ENCODE measurements at places on chromosomes 7 and 10.

GRCh38 chr7:519484-520390, at the start of gene PDGFA:
PDGFA (minus strand) TSS chr7:519846; CDS start chr7:519001, 845 bp downstream.
- DNase-seq = peak; percentile 65

- no peak for DNase-seq
These were observed 591.1 kb downstream of the TNS3 start for GRCh38 chr7:46990761-46991160.

GRCh38 chr10:130801784-130802183, 509.7 kb downstream of the TCERG1L start:
- DNase-seq = no peak

DNA sequence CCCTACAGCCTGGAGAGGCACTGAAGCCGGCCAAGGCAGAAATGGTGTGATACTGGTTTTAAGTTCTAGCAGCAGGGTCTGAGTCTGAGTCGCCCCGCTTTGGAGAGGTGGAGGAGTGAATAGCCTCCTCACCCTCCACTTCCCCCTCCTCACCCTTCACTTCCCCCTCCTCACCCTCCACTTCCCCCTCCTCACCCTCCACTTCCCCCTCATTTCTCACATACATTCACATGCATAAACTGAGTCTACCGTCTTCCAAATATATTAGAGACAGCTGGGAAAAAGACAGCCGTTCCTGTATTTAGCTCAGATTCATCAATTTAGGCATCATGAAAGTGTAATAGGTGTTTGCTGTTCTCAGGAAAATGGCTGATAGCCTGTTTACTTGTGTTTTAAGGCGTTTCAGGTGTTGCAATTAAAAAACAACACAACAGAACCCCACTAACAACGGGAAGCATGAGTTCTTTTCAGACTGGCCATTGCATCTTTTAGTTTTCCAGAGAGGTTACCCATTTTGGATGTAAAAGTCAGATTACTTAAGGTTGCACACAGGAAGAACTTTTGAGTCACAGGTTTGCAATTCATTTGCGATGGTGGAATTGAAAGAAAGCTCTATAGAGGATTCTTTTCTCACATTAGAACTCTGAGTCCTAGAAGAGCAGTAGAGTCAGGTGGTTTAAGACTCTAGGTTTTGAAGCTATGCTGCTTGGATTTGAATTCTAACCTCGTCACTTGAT, 861 bp downstream of the NRBF2 start:
- DNase-seq = no peak

DNA sequence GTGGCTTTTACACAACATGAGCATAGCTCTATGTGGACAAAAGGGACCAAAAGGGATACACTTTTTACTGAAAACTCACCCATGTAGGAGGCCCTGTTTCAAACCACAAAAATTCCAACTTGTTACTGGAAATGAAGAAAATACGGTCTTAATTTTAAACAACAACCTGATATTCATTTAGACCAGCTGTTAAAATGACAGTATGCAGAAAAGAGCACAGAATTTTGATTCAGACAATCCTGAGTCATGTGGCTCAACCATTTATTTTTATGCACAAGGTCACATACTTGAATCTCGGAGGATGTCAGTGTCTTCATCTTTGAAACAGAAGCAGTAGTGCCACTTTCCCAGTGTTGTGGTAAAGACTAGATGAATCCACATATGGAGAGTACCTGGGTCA, 426.5 kb upstream of the NFE2L3 start:
- no peak for DNase-seq

DNA sequence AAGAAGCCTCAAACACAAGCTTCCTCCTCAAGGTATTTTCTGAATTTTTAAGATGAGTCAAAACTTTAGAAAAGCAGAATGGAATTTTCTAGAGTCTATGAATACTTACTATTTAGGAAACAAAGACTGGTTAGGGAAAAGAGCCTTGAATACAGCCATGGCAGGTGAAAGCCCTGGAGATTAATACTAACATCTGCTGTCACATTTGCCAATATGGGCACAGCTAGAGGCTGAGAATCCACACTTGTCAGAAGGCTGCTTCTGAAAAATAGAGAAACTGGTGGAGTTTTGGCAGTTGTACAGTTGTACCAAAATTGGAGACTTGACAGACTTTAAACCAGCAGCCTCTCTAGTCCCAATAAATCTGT, 24.3 kb upstream of the CNNM1 start:
- DNase-seq = peak; percentile 11

- DNase-seq = peak; percentile 34
These were observed 1.1 kb downstream of the ARID5B start for GRCh38 chr10:61902445-61903220.

DNA sequence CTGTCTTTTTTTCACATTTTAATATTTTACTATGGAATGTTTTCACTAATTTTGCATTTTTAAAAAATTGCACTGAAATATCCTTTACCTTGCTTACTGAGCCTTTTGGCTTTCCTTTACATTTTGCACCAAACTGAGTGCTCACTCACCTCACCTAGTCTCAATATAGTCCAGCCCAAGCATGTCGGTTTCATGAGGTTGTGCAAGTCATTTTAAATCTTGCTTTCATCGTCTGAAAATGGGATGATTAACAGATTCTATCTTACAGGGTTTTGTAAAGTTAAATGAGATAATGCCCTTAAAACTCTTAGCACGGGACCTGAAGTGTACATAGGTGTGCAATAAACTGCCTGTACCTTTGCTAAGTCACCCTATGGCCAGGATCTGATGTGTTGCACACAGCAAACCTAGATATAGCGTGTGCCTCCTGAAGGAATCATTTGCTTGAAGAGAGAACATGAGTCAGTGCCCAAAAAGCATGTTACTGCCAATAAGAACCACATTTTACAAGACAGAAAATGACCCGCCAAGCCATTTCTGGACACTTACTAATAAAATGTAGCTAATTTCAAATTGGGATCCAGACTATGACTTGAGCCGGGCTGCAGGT, 199.8 kb downstream of the JCAD start:
- DNase-seq = no peak

GRCh38 chr10:53846809-53847208, 954.2 kb downstream of the PCDH15 start:
- no peak for DNase-seq

DNA sequence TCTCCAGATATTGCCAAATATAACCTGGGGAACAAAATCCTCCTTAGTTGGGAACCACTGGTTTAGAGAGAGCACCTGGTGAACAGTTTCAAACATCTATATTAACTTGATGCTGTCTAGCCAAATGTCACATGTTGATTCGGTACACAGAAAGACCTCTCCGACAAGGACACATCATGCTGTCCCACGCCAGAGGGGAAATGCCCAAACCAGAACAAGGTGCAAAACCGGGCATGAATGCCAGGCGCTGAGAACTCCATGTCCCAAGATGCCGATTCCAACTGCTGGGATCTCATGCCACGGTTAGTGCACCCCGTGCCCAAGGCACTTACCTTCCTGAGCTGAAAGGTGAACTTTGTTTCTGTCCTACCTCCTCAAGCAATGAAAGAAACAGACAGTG, 100.8 kb downstream of the SFMBT2 start:
- DNase-seq = no peak

DNA sequence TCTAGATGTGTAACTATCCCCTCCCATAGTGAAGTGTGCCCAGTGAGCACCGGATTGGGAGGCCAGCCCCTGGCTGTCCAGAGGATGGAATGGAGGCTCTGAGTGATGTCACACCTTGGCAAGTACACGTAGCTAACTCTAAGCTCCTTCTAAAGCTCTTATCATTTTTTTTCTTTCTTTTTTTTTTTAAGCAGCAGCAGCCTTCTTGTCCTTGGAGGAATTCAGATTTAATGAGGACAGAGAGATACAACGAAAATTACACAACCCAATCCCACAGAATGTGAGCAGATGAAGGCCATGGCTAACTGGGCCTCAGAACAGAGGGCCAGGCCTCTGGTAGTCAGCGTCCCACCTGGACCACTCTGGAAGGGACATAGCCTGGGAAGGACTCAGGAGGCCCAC, 11.3 kb downstream of the TNS3 start:
- no peak for DNase-seq

GRCh38 chr7:140456551-140457051, 22.7 kb downstream of the MKRN1 start:
- peak; percentile 2 for DNase-seq

GRCh38 chr7:27908534-27909165, 168.7 kb downstream of the TAX1BP1 start:
- DNase-seq = no peak

- DNase-seq = no peak
These were observed 52.9 kb downstream of the MTPN start for GRCh38 chr7:135924302-135924701.

DNA sequence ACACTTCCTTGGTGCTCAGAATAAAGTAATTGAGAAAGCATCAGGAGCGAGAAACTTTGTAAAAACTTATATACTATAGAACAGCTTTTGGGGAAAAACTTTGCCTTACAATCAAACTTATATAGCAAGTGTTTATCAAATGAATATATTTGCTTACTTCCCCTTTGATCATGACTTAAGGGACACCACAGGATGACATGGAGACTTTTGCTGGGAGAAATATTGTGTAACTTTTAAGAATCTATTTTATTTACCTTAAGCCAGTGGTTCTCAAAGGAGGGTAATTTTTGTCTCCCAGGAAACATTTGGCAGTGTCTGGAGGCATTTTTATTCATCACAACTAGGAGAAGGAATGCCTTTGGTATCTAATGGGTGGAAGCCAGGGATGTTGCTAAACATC, 173.8 kb upstream of the HABP2 start:
- DNase-seq = no peak

DNA sequence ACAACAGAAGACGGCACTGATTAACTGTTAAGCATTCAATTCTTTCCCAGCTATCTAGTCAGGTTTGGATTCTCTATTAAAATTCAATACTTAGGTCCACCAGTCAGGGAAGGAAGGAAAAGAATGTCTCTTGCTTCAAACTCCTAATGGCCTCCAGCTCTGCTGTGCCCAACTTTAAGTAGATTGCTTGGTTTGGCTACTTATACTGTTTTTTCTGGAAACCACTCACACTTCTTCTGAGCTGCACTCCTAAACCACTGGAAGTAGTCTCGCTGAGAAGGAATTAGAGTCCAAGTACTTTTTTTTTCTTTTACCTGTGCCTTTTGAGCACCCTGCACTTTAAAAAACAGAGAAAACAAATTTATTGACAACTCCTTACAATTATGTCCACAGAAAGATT, 26.7 kb upstream of the COL1A2 start:
- DNase-seq = no peak

DNA sequence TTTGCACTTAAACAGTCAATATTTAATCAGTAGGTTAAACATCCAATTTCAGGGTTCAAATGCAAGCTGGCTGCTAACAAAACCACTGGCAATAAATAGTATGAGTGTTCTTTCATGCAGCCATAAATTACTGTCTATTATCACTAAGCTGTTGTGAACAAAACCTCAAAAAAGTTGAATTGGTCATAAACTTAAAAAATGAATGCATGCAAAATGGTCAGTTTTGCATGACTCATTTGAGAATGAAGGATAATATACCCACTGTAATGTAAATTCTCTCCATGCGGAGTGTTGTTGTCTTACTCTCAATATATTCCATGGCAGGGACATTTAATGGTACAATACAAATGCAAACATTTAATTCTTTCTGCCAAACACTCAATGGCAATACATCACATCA, 226.4 kb downstream of the MAGI2 start:
- no peak for DNase-seq

GRCh38 chr10:89853781-89854191, 152.4 kb downstream of the KIF20B start:
- DNase-seq = no peak
